ENCODE measurements at places on chromosomes 1 and 21.

GRCh38 chr1:48450505-48450904 is 21.5 kb downstream of the SPATA6 start:
- DNase-seq, result no peak

- DNase-seq, result no peak
Measured at GRCh38 chr1:172421974-172422604, 1.6 kb downstream of the C1orf105 start.

DNA sequence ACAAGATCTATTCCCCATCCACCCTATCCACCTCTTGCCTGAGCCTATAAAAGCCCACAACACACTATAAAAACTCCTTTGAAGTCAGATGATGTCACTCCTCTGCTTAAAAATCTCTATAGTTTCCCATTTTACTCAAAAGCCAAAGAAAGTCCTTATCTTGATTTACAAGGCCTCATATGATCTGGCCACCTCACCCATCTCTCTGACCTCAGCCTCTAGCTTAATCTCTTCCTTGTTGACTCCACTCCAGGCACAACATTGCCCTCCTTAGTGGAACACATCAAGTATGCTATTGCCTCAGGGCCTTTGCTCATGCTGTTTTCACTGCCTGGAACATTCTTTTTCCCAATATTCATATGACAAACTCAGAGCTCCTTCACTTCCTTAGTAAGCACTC is 33.3 kb downstream of the ZNF281 start:
- no peak for DNase-seq

- DNase-seq, result no peak
Measured at GRCh38 chr21:27155130-27155500, 188.2 kb upstream of the ADAMTS5 start.

DNA sequence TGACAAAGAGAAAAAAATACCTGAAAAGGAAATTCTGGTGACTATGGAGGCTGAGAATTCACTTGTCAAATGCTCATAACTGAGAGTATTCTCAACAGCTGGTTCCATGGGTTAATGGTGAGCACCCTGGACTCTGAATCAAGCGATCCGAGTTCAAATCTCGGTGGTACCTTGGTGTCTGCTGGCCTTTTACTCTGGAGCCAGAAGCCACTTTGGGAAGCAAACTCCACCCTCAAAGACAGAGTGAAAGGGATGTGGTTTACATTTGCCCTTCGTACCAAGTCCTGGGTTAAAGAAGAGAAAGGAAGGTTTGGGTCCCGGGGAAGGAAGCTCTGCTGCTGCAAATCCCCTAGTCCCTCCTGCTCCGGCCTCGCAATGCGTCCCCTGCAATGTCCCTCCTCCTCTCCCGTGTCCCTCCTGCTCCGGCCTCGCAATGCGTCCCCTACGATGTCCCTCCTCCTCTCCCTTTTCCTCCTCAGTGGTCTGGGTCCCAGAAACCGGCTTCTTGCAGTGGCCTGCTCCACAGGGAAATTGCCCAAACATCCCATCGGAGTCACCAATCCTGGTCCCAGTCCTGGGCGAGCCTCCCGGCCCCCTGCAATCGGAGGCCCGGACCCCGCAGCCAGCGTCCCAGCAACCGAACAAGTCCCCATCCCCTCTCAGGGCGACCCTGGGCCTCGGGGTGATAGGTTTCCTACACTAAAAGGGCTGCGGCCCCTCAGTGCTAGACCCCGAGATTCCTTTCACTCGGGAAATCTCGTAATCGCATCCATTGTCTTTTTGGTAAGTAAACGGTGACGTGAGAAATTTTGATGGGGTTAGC is 129.4 kb downstream of the PPIAL4G start:
- DNase-seq, result no peak

DNA sequence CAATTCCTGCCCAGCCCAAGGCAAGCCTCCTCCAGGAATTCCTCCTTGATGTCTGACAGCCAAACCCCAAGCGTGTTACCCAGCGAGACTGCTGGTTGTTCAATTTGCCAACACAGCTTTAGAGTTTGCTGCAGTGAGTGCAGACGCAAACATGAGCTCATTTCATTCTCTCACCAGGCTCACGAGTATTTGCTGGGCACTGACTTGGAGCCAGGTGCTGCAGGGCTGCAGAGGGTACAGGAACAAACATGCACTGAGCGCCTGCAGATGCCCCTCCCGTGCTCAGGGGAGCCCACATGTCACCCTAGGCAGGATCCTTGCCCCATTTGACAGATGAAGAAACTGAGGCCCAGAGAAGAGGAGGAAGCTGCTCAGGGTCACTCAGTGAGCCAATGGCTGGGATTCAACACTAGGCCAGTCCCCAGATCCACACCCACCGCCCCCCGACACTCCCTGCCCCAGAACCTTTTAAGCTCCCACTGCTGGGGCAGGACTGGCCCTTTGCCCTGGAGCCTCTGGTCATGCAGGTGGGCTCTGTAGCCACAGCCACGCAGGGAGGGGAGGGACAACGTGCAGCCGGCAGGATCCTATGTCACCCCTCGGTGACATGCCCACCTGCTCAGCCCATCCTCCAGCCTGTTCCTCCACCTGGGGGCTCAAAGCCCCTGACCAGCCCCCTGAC is 363.7 kb downstream of the MATN1 start:
- DNase-seq, result no peak

DNA sequence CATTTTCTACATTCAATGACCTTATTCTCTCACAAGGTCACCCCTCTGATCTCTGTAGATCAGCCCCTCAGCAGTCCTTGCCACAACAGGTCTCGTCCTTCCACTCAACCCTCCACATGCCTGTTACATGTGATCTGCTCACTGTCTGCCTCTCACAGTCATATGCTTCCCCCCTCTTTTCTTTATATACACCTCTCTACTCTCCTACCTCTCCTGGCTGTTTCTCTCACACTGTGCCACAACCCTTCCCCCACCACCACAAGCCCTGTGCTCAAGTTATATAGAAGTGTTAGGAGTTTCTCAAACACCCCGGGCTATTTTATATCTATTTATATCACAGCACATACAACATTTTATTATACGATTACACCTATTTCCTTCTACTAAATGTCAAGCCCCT is 12.6 kb downstream of the B3GALNT2 start:
- DNase-seq, result no peak

DNA sequence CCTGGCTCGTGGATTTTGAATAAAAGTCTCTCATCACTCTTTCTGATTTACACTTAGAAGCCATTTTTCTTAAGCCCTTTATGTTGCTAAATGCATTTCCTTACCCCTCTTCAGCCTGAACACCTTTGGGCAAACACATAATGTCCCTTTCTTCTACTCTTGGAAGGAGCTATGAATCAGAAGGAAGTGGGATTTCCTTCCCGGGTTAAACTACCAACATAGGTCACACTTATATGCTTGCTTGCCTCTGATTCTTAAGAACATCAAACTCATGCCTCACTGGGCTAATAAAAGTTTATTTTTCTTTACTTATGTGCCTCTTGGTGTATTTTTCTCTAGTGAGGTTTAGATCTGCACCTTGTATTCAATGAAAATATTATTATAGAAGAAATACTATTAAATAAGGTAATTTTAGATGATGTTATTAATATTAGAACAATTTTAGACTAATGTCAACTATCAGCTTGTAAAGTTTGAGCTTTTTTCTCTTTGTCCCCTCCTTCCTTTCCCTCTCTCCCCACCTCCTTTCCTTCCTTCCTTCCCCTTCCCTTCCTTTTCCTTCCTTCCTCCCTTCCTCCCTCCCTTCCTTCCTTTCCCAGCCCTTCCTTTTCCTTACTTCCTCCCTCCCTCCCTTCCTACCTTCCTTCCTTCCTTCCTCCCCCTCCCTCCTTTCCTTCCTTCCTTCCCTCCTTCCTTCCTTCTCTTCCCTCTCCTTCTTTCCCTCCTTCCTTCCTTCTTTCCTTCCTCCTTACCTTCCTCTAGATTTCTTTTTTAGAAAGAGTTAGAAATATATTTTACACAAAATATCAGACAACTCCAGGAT is 66.5 kb upstream of the KCNJ6 start:
- DNase-seq, result no peak

DNA sequence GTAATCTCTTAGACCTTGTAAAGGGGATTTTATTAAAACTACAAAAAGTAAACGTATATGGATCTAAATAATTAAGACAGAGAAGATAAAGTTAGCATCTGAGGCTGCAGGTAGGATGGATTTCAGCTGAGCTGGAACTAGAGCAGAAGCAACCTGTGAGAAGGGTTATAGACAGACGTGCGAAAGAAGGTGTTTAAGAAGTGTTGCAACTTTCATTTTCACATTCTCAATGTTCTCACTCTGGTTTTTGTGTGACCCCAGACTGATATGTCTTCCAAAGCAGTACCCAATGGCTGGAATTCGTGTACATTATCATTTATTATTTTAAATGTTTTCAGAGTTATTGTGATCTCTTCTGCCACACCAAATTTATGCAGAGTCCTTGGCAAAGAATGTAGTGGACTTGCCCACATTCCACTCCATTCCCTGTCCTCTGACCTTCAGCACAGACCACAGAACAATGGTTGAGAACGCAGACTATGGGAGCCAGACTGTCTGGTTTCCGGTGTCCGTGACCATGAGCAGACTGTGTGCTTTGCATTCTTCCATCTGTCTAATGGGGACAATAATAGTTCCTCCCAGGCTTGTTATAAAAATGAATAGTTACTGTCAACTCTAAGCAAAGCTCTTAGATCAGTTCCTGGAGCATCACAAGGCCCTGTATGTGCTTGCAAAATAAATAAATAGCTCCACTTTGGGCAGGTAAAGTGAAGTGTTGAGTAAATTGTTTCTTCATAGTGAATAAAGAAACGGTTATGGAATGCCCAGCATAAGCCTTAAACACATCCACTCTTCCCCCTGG is 140.6 kb upstream of the SAMSN1 start:
- no peak for DNase-seq

DNA sequence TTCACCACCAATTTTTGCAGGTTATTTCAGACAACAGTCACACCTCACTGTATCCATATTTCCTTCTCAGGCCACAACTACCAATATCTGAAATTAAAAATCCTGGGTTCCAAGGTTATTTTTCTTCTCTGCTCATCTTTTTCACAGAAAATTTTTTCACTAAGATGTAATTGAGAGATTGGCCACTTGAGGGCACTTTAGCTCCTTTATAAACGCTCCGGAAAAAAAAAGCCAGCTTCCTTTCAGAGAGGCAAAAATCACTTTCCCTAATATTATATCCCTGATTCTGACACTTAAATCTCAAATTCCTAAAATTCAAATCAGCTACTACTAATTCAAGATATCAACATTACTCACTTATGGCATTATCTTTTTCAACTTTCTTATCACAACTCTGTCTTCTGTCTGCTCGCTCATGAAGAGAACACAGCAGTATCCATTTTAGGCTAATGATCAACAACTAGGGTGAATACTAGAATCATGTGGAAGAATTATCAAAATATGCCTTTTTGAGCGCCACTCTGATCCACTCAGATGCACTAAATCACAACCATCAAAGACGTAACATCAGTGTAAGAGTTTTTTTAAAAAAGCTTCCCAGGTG is 101.4 kb upstream of the RGS1 start:
- DNase-seq, result no peak

GRCh38 chr1:185907246-185907645 is 173.1 kb downstream of the HMCN1 start:
- DNase-seq, result no peak

- DNase-seq, result no peak
Measured at GRCh38 chr1:159473335-159473734, 33.8 kb downstream of the OR10J1 start.

DNA sequence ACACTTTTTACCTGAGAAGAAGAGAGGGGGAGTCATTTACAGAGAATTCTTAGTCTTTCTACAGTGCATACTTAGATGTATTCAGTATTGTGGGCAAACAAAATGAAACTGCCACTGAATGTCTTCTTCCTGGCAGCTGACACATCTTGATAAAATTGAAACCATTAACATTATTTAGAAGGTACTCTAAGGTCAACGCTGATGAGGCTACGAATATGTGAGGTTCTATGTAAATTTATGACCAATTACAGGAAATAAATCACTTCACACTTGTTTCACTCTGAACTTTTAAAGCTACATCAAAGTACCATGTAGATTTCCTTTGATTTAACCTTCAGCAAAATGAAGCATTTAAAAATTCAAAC is 51.3 kb upstream of the GFI1 start:
- no peak for DNase-seq

GRCh38 chr1:150612014-150612345 is 17.4 kb downstream of the ENSA start:
- DNase-seq, result no peak

DNA sequence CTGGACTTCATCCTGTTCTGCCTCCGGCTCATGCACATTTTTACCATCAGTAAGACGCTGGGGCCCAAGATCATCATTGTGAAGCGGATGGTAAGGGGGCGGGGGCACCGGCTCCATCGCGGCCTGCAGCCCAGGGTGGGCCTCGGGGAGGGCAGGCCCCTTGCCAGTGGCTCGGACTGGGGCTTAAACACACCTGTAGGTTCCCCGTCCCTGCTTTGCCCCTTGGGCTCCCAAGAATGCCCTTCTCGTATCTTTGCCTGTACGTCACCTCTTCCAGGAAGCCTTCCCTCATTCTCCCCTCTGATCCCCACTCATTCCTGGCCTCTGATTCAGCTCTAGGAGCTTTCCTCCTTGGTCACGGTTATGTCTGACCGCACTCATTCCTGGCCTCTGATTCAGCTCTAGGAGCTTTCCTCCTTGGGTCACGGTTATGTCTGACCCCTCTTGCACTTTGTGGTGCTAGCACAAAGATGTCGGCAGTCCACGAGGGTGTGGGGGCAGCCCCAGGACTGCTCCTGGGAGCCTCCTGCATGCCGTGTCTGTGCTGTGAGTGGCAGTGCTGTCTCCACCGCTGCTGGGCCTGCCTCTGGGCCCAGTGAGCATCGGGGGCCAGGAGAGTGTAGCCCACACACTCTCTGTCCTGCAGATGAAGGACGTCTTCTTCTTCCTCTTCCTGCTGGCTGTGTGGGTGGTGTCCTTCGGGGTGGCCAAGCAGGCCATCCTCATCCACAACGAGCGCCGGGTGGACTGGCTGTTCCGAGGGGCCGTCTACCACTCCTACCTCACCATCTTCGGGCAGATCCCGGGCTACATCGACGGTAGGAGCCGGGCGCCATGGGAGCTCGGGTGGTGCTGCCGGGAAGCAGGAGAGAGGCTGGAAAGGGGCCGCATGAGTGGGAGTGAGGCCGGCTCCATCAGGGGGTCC is 49.1 kb upstream of the LRRC3 start:
- no peak for DNase-seq

DNA sequence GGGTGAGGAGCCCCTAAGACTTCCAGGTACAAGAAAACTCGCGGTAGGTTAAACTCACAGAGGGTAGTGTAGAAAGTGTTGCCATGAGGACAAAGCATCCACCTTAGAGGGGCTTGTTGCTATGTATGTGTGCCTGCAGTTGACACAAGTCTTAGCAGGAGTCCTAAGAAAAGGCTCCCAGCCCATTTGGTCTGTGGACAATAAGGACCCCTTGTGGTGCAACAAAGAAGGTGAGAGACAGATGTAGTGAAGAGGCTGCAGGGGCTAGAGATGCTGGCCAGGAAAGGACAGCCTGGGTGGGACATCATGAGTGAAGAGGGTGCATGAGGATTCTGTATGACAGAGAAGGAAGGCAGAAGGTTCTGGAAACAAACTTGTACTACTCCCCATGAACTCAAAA is 36.3 kb upstream of the IL10 start:
- DNase-seq, result no peak

GRCh38 chr1:231000201-231000600 is 21.3 kb downstream of the ARV1 start:
- DNase-seq, result no peak
